T-cell (primary cell): ENCODE measurements at places on chromosomes 11 and 22. TPM values are rescaled to one million over a fixed set of nuclear protein-coding genes. Genes with fewer than 3 reads are reported as not detected.

DNA sequence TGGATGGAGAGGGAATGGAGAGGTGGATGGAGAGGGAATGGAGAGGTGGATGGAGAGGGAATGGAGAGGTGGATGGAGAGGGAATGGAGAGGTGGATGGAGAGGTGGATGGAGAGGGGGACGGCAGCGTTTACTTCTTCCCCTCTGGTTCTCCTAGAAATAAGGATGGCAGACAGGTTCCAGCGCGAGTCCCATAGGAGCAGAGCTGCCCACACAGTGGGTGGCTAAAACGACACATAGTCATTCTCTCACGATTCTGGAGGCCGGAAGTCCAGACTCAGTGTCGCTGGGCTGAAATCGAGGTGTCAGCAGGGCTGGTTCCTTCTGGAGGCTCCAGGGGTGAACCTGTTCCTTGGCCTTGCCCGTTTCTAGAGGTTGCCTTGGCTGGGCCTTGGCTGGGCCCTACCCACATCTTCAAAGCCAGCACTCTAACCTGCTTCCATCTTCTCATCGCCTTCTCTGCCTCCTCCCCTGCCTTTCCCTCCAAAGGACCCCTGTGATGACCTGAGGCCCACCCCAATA is 12.7 kb upstream of the CTSD start:
- no peak overlapping the region for H3K27ac ChIP-seq
- no peak for DNase-seq
- no peaks in the 10 kb centered on the region for H3K27me3 ChIP-seq
- H3K36me3 ChIP-seq = no peaks in the 10 kb centered on the region

- H3K27ac ChIP-seq = no peak overlapping the region
- no peaks in the 10 kb centered on the region for H3K27me3 ChIP-seq
- DNase-seq = no peak
- no peak overlapping the region for H3K4me3 ChIP-seq
- no peaks in the 10 kb centered on the region for H3K36me3 ChIP-seq
Measured at GRCh38 chr11:128432926-128433325, 154.4 kb downstream of the ETS1 start.

SUSD2 gene
- 1.8 TPM for total RNA-seq

C11orf21 gene
- 88.9 TPM for total RNA-seq

LTBP3 gene
- total RNA-seq = 200 TPM
